ENCODE measurements at places on chromosomes 2 and 18.

DNA sequence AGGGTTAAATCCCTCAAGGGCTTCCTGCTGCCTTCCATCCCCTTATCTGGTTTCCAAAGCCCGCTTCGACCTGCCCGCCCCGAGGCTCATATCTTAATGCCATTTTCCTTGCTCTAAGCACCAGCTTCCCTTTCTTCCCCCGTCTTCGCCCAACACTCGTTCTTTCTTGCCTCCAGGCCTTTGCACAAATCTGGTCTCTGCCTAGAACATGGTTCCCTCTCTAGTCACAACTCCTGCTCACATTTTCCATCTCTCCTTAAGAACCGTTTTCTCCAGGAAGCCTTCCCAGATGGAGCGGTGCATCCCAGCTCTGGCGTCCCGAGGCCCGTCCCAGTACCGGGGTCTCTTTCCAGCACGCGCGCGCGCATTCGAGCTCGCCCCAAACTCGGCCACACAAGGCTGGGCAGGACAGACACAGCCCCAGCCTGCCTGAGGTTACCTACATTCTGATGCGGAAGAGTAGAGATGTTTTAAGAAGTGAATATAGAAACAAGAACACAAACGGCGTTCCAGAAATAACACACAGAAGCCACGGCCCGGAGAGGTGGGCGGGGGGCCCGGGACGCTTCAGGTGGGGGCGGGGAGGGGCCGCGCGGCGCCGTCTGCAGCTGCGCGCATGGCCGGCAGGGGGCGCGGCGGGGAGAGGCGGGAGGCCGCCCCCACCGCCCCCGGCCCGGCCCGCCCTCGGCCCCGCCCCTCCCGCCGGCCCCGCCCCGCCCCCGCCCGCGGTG, at the start of gene DGKD:
Gene DGKD, plus strand, starts transcription at position 726 of the 731 bp plus-strand sequence. CDS start 25 bp downstream, outside the sequence.
- peak; percentile 83 for DNase-seq

DNA sequence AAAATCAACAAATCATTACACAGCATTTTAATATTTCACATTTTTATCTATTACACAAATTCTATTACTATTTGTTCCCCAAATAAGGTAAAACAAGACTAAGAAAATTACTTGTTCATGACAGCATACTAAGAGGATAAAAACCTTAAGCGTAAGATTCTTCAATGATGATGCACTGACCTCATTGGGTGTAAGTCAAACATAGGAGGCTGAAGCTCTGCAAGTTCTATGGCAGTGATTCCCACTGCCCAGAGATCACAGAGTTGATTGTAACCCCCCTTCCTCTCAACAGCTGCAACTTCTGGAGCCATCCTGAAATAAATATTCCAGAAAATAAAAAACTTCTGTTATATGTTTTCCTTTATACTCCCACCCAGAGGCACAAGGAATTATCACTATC, 82.2 kb upstream of the CDKL4 start:
- no peak for DNase-seq

GRCh38 chr2:100739735-100740432, 80.1 kb upstream of the NPAS2 start:
- peak; percentile 84 for DNase-seq

GRCh38 chr18:7722955-7723354, 155.8 kb downstream of the PTPRM start:
- no peak for DNase-seq

DNA sequence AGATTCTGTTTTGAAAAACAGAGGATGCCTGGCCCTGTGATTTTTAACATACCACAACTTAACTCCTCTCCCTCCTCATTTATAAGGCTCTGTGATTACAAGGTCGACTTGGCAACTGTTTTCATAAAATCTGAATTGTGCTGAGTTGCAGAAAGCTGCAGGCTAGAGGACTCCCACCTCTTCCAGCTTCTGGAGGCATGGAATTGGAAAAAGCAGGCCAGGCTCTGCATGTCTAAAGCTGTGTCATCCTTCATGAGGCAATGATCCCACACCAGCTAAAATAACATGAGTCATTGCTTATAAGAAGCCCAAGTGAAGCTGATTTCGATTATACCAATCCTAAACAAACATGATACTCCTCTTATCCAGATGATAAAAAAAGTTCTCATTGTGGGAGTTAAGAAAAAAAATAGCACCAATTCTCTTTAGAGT, 11.7 kb downstream of the ARHGAP28 start:
- DNase-seq: no peak
